ENCODE measurements at places on chromosomes 12 and 14.

- no peak for DNase-seq
These were observed at the start of gene SLC7A8 for GRCh38 chr14:23183479-23183878. TSS of gene SLC7A8 (minus strand) at chr14:23183660. CDS start at chr14:23182914, 746 bp downstream.

DNA sequence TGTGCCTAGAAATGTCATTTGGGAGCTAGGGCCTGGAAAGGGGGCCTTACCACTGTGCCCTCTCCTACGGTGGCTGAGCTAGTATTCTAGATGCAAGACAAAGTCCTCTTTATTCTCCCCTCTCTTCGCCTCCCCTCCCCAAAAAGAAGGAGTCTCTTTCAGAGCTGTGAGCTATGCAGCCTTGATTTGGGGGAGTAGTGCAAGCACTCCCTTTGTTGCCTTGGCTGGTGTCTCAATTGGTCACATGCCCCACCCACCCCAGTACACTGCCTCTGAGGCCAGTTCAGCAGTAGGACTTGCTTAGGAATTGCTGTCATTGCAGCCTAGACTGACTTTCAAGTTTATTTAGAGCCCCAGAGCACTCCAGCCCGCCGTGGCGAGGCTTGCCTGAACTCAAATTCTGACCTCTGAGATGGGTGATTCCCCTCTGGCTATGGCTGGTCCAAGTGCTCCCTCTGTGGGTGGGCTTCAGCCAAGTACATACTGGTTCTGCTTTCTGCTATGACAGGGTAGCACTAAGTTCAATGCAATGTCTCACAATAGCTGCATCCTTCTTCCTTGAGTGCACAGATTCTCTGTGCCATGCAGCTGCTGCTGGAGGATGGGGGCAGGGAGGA is 37.0 kb upstream of the FBXO33 start:
- DNase-seq, result no peak

GRCh38 chr12:65937806-65938205 is 113.5 kb downstream of the HMGA2 start:
- DNase-seq, result no peak

DNA sequence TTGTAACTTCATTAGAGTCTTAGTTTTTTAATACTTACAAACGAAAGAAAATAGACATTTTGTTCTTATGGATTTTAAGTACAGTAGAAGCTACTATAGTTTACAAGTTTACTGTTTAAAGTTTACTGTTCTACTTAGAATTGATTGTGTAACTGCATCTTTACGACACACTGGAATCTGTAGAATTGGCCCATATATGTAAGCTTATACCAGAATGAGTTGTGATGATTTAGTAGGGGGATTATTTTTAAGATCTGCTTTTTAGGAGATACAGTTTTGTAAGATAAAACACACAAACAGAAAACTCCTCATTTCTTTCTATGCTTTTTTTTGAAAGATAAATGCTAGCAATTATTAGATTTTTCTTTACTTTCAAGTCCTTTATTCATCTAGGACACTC is 30.2 kb upstream of the NAV3 start:
- no peak for DNase-seq

GRCh38 chr12:32033406-32033805 is 73.2 kb upstream of the BICD1 start:
- no peak for DNase-seq

DNA sequence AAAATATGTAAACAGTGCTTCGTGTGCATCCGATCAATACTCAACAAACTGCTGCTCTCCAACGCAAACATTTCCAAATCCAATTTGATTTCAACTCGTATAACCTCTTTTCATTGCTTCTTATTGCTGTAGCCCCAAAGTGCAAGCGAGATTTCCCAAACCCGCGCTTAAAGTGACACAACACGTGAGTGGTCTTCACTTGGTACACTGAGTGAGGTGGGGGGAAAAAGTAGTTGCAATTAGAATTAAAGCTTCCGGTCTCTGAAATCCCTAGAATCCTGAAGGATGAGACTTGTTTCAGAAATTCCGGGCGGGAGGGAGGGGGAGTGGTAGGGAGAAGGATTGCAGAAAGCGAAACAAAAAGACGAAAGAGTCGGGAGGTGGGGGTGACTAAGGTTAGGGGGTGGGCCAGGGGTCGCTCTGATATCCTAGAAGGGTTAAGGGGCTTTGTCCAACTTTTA is 387.5 kb downstream of the BCAT1 start:
- DNase-seq, result no peak

- no peak for DNase-seq
These were observed 27.2 kb downstream of the CPM start for GRCh38 chr12:68905733-68906132.

DNA sequence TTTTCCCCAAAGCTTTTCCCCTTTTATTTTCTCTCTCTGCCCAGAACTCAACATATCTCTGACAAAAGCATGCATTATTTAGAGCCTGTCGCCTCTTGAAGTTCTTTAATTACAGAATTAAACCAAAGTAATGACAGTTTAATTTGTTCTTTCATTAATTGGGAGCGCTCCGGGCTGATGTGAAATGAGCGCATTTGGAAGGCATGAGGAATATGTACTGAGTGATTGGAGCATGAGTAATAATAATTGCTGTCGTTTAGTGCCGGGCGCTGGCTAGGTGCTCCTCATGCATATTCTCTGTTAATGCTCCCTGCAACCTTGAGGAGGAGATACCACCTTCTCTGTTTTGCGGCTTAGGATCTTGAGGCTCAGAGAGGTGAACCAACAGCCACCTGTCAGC is 120.5 kb downstream of the SLC25A47 start:
- DNase-seq, result no peak

- DNase-seq, result no peak
These were observed 62.0 kb upstream of the SYT1 start for GRCh38 chr12:78802593-78802992.

DNA sequence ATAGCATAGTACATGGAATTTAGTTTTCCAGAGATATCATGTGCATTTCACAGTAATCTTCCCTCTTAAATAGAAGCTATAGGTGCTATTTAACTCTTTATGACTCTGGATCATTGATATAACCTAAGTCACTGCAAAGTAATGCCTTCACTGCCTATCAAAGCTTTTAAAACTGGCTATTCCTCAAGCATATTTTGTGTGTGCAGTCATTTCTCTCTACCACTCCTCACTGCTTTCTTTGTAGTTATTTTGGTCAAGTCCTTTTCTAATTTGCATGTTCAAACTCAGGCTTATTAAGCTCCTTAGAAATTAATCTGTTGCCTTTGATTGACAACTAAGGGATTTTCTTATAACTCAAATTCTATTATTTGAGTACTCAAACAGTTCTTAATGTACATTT is 79.4 kb upstream of the PLEKHG7 start:
- no peak for DNase-seq

- no peak for DNase-seq
These were observed 46.1 kb upstream of the PTPRO start for GRCh38 chr12:15276088-15276698.

DNA sequence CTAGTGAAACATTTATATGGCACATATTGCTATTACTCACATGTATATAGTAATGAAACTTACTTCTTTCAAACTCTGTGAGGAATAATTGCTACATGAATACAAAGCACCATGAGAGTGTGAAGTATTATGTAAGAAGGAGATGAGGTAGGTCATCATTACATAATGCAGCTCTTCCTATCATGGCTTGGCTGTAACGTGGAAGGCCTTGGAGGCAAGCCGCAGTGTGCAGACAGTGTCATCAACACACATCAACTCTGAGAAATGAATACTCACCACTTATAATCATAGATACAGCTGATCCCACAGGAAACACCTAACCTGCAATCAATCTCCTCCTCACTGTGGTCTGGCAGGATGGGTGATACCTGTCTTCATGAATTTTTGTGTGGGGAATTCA is 49.9 kb upstream of the CCDC91 start:
- no peak for DNase-seq

Data from stimulated activated CD8-positive, alpha-beta memory T cell treated with anti-CD3 and anti-CD28 coated beads, Interleukin-7, amount 100 ng/mL, for 24 hours (primary cell).